ENCODE measurements at places on chromosomes 2 and 18.
A peak's percentile ranks its signal among the peaks of the same experiment; 100 is the strongest.

- no peak for DNase-seq
Measured at GRCh38 chr18:44093253-44093652, 587.4 kb upstream of the SETBP1 start.

DNA sequence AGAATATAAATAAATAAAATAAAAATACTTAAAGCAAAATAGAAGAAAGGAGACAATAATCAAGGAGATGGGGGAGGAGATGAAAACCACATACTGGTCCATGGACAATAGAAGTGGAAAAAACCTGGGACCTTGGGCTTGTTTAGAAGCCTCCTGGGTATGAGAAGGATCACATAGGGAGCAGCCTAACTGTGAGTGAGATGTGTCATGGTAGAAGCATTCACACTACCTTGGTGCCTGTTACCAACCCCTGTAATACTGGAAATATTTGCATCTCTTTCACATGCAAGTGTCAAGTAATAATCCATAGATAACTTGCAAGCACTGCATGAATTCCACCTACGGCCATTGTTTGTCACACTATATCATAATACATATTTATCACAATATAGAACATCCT is 23.2 kb upstream of the RNF103 start:
- no peak for DNase-seq

DNA sequence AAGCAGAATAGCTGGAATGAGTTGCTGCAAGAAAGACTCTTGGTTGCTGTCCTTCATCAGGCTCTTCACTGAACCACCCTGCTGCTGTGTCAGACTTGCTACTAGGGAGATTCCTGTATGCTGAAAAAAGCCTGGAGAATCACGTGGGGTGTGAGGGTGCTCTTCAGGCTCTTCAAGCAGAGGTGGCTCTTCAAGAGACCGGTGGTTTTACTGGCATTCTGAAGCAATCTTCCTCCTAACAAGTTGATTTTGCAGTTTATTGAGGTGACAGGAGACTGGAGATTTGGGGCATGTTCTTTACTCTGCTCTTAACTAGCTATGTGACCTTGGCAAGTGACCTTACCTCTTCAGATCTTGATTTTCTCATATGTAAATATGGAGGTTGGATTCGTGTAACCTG is 14.1 kb downstream of the TMEM178A start:
- no peak for DNase-seq

GRCh38 chr2:172451923-172452322 is 24.5 kb downstream of the ITGA6 start:
- no peak for DNase-seq

DNA sequence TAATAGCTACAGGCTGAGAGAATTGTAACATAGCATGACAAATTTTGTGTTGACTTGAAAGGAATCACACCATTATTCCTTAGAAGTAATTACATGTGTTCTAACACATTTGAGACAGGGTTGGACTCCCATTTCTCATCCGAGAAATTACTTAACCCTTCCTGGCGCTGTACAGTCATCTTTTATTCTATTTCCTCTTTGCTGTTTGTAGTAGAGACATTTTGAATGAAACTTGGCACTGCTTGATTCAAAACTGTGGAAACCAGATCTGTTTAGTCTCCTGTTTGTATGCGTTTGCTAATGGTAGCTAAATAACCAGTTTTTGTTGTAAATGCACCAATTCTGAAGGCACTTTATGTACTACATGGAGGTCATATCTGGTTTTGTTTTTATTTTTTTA is 231.9 kb downstream of the ALPK2 start:
- no peak for DNase-seq

DNA sequence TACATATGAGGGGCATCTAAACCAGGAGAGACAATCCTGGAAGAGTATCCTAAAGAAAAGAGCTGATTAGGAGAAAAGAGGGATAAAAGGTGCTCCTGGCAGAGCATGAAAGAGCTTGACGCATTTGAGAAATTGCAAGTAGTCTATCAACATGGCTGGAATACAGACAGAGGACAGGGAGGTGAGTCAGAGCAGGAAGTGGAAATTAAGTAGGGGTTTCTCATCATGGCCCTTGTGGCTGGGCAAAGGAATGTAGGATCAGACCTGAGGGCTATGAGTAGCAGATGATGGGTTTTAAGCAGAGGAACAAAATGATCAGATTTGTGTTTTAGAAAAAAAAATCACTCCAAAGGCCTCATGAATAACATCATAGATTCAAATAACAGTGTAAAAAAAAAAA is 49.2 kb upstream of the UGP2 start:
- DNase-seq = no peak

GRCh38 chr2:27596627-27597026 is 13.8 kb downstream of the ZNF512 start:
- DNase-seq = no peak

- DNase-seq = no peak
Measured at GRCh38 chr18:56085551-56085950, 497.6 kb upstream of the TCF4 start.

GRCh38 chr2:218876562-218877219 is 4.0 kb upstream of the WNT10A start:
- DNase-seq = peak; percentile 63

GRCh38 chr2:7572450-7572849 is 655.2 kb downstream of the RNF144A start:
- DNase-seq = no peak

- DNase-seq = no peak
Measured at GRCh38 chr2:70921031-70921430, 14.7 kb upstream of the ATP6V1B1 start.

DNA sequence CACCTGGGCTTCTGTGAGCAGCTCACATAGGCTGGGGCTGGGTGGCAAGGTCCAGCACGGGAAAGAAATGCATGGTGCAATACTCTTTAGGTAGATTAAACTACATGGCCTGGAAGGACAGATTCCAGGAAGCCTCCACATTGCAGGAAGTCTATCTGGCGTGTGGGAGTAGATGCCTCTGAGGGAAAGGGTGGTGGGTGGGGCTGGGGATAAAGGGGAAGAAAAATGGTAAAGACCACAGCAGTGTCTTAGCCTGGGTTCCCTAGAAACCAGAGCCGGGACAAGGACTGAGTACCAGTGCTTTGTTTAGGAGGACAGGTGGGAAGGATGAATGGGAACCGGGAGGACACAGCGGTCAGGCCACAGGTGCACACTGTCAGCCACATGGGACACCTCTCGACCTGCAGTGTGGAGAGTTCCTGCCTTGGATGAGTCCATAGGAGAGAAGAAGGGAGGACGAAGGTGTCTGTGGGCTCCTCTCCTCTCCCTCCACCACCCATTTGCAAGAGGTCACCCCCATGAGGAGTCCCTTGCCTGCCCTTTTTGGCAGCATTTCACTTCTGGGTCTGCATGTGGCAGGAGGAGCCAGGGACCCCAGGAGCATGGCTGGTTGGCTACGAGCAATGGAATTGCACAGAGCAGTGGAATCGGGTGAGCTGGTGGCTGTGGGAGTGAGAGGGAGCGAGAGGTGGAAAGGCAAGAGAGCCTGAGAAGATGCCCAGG is 91.5 kb upstream of the HS6ST1 start:
- no peak for DNase-seq

DNA sequence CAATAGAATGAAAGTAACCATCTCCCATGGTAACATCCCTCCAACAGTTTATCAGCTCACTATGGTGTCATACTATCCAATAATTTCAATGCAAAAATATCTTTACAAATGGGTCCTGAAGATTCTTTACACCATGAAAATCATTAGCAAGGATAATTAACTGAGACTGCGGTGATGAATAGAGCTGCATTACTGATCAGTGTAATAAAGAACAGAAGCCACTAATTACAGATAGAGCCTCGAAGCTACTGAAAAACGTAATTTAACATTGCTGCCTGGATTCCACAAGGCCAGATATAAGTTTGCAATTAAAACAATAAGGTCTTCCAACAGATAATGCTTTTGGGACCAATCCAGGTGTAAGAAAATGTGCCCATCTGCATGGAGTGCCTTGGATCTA is 1245.8 kb upstream of the SLC39A10 start:
- DNase-seq = no peak

- no peak for DNase-seq
Measured at GRCh38 chr2:118854507-118855345, 7.3 kb upstream of the EN1 start.

DNA sequence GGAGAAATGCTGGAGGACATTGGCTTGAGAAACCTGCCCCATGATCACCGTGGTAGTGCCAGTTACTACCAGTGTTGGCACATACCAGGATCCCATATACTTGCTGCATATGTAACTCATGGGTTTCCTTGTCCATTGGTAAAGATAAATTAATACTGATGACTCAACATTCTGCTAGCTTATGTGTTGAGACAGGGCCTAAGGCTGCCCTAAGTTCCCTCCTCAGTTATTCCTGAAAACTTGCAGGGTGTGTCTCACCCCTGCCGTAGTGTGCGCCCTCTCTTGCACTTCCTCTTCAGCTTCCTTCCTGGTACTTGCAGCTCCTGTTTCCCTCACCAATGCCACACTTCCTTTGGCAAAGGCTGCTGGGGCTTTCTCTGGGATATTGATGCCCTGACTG is 4.3 kb upstream of the INO80C start:
- no peak for DNase-seq

DNA sequence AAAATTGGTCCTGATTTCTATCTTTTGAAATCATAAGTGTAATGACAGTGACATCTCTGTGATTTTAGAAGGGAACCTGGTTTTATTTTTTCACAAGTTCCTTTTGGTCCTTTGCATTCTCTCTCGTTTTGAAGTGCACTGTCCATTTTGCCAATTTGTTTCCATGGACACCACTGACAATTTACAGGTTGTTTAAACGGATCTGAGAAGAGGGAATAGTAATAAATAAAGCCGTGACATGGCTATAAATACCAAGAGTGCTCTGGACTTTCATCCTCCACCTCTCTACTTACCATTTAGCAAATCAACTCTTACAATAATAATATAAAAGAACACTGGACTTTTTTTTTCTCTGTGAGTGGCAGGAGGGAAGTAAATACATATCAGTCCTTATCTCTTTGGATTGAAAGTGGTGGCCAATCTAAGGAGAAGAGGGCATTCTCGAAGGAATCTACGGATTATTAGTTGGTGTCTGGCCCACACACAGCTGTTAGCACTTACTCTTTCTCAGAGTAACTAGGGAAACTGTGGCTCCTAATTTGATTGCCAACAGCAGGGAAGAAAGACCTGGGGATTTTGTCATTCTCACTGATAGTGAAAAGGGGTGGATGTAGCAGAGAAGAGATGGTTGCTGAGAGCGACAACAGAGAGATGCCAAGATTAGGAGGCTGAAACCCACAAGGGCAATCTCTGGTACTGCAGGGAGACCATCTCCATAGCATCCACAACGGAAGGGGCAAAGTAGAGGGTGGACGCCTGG is 108.7 kb upstream of the FSHR start:
- no peak for DNase-seq

GRCh38 chr2:215668378-215668775 is 232.5 kb upstream of the FN1 start:
- DNase-seq = no peak

GRCh38 chr18:62144338-62144737 is 42.5 kb downstream of the PIGN start:
- no peak for DNase-seq

GRCh38 chr2:2876331-2877221 is 501.0 kb downstream of the EIPR1 start:
- DNase-seq = no peak

DNA sequence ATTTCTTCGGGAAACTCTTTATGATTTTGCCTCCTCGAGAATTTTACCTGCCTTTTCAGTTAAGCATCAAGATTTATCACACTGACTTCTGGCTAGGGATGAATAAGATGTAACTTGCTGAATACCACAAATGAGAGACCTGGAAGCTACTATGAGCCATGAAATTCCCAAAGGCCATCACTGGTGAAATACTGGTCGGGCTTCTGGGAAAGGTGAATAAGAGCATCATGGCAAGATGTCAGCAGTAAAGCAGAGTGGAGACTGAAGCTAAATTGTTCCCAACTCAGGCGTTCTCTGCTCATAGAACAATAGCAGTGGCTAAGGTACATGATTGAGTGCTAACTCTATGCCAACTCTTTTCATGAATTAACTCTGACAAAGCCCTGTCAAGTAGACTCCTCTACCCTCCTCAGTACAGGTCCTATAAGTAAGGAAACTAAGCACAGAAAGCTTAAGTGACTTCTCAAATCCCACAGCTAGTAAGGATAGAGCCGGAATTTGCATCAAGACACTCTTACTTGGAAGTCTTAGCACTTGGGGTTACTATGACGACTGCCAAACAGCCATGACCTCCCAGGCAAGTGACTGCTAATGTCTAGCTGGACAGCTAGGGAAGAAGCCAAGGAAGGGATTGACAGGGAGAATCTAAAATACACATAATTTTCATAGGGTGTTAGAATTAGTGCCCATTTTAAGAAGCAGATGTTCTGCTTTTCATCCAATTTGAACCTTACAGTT is 22.7 kb upstream of the DSC3 start:
- DNase-seq = no peak

- no peak for DNase-seq
Measured at GRCh38 chr2:134736167-134736880, 17.5 kb upstream of the TMEM163 start.

DNA sequence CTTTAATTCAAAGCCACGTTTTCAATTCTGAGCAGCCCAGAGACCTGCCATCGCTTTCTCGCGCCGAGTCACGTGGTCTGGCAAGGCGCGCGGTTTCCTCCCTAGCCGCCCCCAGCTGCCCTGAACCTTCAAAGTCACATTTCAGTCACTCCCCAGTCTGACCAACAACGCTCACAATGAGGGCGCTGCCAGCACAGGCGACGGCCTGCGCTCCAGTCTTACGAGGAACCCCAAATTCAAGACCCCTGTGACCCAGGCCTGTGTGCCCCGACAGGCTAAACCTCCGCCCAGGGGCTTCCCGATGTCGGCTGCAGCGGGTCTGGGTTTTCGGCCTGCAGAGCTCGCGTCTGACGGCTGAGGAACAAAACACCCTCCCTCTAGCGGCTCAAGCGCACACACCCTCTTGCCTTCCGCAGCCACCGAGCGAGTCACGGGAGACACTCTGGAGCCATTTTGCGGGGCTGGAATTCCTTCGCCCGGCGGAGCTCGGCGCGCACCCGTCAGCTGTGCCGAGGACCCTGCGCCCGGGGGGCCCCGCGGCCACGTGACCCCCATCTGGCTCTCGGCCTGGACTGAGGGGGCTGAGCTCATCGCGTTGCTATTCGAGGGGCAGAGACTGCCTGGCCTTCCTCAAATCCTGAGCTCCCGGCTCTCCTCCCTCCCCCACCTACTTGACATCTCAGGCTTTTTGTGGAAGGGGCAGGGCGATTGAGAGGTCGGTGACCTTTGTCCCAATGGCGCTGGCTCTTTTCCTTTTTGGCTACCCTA is 69.9 kb upstream of the ITGB6 start:
- peak; percentile 48 for DNase-seq

- no peak for DNase-seq
Measured at GRCh38 chr2:167013227-167013626, 124.9 kb downstream of the XIRP2 start.

DNA sequence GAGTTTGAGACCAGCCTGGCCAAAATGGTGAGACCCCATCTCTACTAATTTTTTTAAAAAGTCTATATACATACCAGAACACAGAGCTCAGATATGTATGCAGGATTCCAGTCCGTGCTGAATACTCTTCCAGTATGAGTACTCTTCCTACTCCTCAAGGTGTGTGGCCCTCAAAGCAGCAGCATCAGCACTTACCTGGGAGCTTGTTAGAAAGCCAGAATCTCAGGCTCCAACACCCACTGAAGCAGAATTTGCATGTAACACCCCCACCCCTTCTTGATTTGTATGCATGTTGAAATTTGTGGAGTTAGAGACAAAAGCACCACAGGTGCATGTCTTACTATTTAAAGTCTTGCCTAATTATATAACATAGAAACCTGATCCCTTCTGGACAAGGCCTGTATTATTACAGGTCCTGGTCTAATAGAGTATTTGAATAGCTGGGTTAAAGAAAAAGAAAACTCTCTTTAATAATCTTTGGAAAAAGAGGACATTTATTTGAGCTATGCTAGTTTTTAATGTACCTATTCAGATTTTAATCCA is 50.3 kb upstream of the NFE2L2 start:
- DNase-seq = no peak

All from posterior cingulate gyrus (tissue), 11 donors.